Cortex of kidney (tissue), 1 donor: ENCODE measurements at places on chromosomes 6 and 20.

DNA sequence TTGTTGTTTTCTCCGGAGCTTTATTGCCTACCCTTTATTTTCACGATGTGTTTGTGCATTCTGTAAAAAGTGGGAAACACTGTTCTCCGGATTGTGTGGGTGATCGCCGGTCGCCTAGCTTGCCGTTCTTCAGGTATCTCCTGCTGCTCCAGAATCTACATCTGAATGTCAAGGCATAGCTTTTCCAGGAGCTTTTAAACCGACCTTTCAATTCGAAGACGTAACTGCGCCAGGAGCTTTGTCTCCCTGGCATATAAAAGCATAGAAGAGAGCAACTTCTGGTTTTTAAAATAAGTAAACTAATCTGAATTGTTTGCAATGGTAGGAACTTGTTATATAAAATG lies 96.0 kb downstream of the HFE start:
- DNase-seq, result no peak

DNA sequence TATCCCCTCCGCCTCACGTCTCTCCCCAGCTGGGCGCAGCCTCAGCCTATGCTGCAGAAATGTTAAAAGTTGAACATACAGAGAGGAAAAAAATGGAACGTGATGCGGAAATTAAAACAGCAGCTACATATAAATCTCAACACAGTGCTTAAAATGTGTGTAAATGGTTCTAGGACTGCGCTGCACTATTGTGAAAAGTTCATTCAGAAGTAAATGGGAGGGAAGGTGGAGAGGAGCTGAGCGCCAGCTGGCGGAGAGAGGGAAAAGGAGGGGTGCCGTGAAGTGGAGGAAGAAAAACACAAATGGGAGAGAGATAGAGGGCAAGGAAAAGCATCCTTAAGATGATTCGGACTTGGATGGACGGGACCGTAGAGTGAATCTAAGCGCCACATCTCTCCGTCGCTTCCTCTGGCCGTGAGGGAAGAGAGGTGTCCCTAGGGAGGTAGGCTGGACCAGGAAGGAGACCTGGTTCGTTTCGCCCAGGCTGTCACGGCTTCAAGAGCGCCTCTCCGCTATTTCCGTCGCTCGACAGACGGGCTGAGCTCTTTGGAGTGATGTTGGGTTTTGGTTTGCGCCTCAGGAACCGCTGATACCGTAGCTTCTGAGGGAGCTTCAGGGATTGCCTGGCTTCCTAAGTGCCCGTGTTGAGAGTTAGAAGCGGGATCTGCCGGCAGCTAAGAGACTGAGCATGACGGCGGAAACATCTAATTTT lies 113.7 kb downstream of the TRIM27 start:
- DNase-seq, result no peak

GRCh38 chr6:94953867-94954631 lies 623.3 kb upstream of the MANEA start:
- no peak for DNase-seq

DNA sequence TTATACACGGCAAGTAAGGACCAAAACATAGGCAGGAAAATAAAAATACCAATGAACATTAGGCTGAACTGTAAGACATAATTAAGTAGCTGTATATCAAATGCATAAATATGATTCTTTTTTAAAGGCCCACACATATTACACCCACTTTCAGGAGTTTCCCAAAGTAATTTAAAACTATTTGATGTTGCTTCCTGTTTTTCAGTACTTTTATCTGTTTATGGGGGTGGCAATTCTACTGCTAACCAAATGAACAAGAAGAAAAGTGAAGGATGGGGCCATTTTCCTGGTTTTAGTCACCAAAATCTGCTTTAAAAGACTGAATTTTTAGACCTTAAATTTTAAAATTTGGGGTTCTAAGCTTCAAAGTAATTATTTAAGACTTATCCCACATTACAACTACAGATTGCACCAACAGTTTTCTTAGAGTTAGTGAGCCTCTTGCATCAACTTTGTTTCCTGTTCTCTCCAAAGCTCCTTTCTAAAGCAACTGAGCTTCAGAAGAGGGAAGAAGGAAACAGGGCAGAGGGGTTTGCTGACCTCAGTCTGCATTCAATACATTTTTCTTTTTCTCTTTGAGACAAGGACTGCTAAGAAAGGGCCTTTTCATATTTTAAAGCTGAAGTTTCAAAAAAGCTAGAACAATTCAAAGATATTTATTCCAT lies 191.0 kb downstream of the BACH2 start:
- no peak for DNase-seq

GRCh38 chr6:86937219-86938079 lies at the start of gene HTR1E:
TSS of gene HTR1E (plus strand) at chr6:86937528. CDS start at chr6:87015335, 77,807 bp downstream.
- no peak for DNase-seq

GRCh38 chr6:100304575-100304974 lies 160.1 kb downstream of the SIM1 start:
- no peak for DNase-seq

- no peak for DNase-seq
Measured at GRCh38 chr20:53390770-53391169, 202.9 kb downstream of the ZNF217 start.

DNA sequence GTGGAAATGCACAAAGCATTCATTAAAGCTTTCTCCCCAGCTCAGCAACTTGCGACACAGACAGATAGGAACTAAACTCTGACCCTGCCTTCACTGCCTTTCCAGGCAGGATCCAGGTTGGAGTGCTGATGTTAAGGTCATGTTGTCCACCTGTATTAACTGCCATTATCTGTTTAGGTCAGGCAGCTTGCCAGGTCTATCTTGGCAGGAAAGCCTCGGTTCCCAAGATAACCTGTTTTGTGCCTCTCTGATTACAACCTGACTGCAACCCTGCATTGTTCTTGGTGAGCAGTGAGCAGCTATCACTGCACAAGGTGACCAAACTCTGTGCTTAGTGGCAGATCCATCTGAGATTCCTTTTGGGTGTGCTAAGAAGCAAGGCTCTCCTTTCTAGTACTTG lies 23.2 kb upstream of the ELOVL2 start:
- DNase-seq, result no peak

GRCh38 chr6:159963111-159963510 lies 5.8 kb upstream of the IGF2R start:
- no peak for DNase-seq

GRCh38 chr6:128127650-128128049 lies 226.8 kb upstream of the THEMIS start:
- DNase-seq, result no peak

- DNase-seq, result no peak
Measured at GRCh38 chr20:60254901-60255411, 296.7 kb downstream of the CDH26 start.

- DNase-seq, result no peak
Measured at GRCh38 chr6:30890646-30891449, 6.5 kb downstream of the DDR1 start.

DNA sequence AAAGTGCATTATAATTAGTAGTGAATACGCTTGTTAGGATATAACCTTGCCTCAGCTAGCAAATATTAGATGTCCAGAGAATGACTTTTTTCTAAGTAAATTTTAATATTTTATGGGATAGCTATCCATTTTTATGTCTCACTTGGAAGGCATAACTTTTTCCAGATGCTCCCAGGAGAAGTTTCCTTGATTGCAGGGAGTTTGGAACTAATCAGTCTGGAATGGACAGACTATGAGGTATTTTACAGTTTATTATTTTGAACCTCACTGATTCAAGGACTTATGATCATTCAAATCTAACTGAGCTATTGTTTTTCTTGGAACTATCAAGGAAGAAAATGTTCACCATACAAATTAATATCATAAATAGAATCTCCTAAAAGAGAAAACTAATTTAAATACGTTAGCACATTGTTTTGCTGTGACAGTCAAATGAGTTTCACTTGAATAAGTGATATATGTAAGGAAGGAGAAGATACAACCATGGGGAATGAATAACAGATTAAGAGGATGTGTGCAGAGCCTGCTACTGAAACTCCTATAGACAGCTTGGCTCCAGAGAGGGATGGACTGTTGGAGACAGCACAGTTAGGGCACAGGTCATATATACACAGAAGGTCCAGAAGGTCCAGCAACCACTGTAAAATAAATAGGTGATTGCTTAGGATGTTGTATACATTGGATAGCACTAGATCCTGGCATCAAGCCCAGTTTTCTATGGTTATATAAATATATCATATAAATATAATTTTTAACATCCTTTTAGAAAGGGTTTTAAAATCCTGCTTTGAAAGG lies 20.6 kb upstream of the LCA5 start:
- no peak for DNase-seq
